ENCODE measurements at places on chromosomes 3 and 15.

DNA sequence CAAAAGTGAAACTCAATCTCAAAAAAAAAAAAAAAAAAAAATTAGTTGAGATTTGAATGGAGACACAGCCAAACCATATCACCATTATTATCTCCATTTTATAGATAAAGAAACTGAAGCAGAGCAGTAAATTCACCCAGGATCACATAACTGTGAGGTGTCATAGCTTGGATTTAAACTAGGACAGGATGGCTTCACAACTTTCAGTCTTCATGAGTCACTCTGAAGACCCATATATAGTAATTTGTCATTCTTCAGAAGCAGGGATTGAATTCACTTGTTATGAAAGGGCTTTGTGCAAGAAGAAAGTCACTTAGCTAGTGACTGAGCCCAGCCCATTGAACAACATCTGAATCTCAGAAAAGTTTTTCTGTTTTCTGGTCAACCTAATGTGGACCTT lies 60.5 kb upstream of the LRIG1 start:
- no peak for DNase-seq

GRCh38 chr3:189797103-189797750 lies 166.0 kb downstream of the TP63 start:
- no peak for DNase-seq

DNA sequence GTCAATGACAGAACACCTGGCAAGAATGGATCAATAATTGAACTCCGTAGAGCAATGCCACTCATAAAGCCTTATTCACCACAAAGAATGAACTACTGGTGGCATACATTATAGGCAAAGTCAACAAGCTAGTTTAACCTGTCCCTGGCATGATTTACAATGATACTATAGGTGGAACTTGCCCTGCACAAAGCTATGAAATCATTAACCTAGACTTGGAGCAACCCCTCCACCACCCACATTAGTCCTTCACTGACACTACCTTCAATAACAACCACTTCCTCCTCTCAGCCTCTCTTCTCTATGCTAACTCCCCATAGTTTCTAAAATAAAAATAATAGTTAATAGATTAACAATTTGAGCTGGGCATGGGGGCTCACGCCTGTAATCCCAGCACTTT lies 54.4 kb downstream of the ACAP2 start:
- DNase-seq, result no peak

GRCh38 chr3:9399746-9400145 lies 2.3 kb downstream of the SETD5 start:
- peak; percentile 54 for DNase-seq

GRCh38 chr3:58658508-58658907 lies 8.1 kb downstream of the FAM3D start:
- no peak for DNase-seq

- DNase-seq, result peak; percentile 47
Observed at GRCh38 chr3:37779289-37780152, 82.2 kb upstream of the CTDSPL start.

GRCh38 chr3:188396900-188397299 lies 242.9 kb downstream of the LPP start:
- DNase-seq, result no peak

GRCh38 chr3:149470381-149470780 lies 4.1 kb upstream of the TM4SF4 start:
- DNase-seq, result no peak

GRCh38 chr3:98581474-98581873 lies 11.9 kb downstream of the CPOX start:
- DNase-seq, result no peak

DNA sequence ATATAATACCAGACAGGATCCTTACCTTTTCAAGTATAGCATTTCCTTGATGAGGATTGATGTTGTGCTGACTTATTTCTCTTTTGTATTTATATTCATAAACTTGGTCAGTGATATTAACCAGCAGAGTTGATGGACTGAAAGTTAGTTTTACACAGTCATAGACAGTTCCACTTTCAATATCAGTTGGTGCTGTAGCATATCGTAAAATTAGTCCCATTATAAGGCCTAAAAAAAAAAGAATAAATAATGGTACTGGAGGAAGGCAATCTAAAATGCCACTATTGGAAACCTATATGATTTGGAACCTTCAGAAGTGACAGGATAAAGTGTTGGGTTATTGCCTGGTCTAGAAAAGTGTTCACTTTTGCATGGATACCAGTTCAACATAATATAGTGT lies 16.3 kb downstream of the SLC9A9 start:
- no peak for DNase-seq

GRCh38 chr3:33664195-33664594 lies 53.9 kb downstream of the CLASP2 start:
- no peak for DNase-seq

- no peak for DNase-seq
Observed at GRCh38 chr15:66823601-66824000, 121.6 kb downstream of the SMAD6 start.
